Endodermal cell (in vitro differentiated cells): ENCODE measurements at places on chromosomes 5 and 9. TPM values are rescaled to one million over a fixed set of nuclear protein-coding genes. Genes with fewer than 3 reads are reported as not detected.

The SLC6A19 gene
- 0.15 and 0.16 TPM in 2 replicates for total RNA-seq

The CCDC192 gene
- 1.2 to 1.3 TPM (median 1.2 TPM) in 3 replicates for total RNA-seq

The PHF19 gene
- 21.9 TPM in 2 replicates for total RNA-seq

The BARX1 gene
- 10.8 TPM in 1 of 3 replicates, not detected in the others for total RNA-seq

The UGCG gene
- 18.3 and 20.0 TPM in 2 replicates for total RNA-seq

The AP3S1 gene
- total RNA-seq: 51.2 and 59.0 TPM in 2 replicates

The TOMM5 gene
- 110 and 120 TPM in 2 replicates for total RNA-seq

The GOLGA1 gene
- total RNA-seq: 13.2 to 26.8 TPM (median 14.2 TPM) in 3 replicates

The ZNF462 gene
- total RNA-seq: 60.3 to 72.1 TPM (median 68.2 TPM) in 3 replicates

The SPINK7 gene
- not detected in 2 replicates for total RNA-seq

DNA sequence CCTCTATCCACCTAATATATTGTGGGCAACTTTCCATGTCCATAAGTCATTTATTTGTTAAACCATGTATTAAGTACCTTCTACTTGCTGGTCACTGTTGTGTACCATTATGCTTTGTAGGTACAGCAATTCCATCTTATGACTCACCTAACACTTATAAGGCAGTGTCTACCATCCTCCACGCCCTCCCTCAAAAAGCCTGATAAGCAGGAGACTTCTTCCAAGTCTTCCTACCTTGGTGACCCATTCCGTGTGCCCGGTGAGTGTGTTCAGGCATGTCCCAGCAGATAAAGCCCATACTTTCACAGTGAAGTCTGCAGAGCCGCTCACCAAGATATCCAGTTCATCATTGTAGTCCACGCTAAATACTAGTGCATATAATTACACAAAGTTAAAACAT, 17.4 kb downstream of the FBXW2 start:
- no peak for DNase-seq

DNA sequence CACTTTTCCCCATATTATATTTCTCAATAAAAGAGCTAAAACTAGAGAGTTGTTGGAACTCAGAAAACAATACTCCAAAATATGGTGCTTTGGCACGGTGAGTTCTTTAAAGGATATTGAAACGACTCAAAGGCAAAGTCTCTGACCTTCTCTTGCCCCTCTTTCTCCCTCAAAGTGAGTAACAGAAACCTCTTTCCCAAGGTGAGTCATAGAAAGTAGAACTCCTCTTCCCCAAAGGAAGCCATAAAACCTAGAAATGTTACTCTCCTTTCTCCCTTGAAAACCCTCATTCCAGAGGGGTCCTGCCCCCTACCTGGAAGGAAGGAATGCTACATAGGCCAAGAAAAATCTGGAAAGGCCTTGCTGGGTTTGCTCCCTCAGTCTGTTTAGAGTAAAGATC, 47.5 kb downstream of the RAPGEF6 start:
- no peak for DNase-seq

DNA sequence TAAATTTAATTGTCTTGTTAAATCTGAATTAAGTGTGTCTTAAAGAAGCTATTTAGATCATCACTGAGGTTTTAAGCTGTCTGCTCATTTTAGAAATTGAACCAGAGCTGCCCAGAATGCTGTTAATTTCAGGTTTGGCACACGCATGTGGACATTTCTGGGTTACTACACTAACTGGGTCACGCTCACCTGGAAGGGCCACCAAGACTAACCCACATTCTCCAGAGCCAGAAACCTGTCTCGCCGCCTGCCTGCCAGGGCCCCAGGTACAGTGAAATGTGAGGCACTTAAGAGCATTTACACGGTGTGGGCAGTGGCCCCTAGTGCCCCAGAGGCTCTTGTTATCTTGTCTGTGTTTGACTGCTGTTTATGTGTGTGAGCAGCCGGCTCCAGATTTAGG, 46.6 kb downstream of the ATP10B start:
- no peak for DNase-seq

- peak; percentile 73 for DNase-seq
These were observed 1.7 kb downstream of the EPB41L4B start for GRCh38 chr9:109319017-109319625.

GRCh38 chr9:36877239-36877638, 156.8 kb downstream of the PAX5 start:
- DNase-seq: no peak

DNA sequence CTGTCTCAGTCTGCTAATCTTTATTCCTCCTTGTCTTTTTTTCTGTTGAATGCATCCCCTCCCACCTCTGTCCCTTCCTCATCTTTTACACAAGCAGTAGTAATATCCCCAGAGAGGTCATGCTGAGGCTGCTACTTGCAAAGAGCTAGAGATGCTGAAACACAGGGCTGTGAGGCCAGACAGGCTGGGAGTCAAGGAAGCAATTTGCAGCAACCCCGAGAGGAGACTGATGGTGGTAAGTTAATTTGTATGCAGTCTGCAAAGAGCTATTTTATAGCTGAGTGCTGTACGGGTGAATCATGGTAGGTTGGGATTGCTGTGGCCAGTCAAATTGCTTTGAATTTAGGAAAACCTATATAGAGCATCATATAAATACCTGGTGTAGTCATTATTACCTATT, 90.2 kb upstream of the SLC24A2 start:
- no peak for DNase-seq

- no peak for DNase-seq
These were observed 6.9 kb upstream of the UBAP1 start for GRCh38 chr9:34171753-34172535.

DNA sequence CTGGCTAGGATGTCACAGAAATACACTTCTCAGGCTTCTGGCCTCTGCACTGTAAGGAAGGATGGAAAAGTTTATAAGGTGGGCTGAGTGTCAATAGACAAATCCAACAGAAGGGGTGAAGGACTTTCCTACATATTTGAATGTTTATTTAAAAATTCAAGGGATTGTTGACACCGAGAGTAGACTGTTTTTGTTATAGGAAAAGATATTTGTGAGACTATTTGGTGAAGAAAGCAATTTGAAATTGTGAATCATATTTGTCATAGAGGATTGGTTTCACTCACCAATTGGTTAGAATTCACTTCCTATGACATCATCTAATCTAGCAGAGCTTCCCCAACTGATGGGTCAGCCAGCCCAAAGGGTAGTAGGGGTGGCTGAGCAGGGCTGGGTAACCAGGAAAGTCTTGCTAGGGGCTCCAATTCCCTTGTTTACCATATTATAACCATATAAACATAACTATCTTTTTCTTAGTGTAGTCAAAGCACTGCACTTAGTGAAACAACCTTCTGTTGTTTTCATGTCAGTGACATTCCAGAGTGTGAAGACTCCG, 14.9 kb upstream of the MEGF10 start:
- DNase-seq: no peak

DNA sequence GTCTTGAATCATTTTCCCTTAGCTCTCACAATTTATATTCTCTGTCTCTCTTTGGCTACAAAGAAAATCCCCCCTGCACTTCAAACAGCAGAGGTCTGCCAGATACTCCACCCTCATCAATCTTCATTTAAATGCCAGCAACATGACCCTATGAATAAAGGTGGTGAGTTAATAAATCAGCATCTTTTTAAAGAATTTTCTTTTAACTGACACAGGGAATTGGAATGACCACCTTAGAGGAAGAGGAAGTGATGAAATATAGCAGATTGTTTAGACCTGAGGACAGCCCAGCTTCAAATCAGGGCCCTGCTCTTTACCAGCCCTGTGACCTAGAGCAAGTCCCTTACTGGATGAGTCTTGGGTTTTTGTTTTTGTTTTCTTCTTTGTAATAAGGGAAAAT, 223.1 kb upstream of the PAPPA start:
- DNase-seq: no peak

GRCh38 chr9:20023210-20023905, 234.5 kb upstream of the SLC24A2 start:
- DNase-seq: no peak

DNA sequence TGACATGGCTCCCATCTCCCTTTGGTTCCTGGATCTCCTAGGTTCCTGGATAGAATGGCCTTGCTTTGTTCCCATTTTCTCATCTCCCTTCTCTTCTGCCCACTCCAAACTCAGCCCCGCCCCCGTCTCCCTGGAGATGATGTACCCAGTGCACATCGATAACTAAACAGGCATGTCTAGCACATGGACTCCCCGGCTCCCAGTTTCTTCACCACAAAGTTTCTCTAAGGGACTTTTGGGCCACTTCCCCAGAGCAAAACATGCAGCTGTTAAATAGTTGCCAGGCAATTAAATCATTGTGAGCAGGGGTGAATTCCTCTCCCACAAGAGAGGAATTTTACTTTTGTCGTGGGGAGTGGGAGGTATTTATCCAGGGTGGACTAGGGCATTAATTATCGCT, 259.0 kb downstream of the GADD45G start:
- no peak for DNase-seq

- DNase-seq: no peak
These were observed 477.6 kb downstream of the TMEM232 start for GRCh38 chr5:110248921-110249320.

DNA sequence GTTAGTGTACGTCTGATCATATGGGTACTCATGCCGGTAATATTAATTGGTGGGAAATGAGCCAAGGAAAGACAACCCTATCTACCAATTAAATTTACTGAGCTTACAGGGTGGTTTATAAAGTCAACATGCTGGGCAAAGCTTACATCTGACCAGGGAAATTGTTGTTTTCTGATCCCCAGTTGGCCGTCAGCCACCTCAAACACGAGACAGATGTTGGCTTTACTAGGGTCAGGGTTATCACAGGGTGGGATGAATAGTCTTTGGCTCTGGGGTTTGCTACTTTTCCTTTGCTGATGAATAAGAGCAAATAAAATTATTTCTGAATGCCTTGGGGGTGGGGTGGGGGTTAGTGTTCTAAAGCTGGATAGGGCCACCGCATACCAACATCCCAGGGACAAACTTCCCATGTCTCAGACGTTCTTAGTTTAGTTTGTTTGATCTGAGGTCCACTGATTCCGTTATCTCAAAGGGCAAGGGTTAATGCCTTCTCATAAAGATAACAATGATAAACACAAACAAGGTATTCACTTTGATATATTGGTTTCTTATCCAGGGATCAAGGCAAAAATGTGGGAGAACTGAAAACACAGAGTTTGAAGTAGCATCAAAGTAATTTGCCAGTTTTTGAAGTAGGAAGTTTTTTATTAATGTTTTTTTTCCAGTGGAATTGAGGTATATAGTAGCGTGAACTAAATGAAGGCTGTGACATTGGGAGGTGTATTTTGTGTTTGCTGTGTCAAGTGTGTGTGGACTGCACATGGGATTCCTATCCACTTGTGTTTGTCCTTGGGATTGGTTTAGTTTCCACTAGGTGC, 109.1 kb upstream of the RPS23 start:
- no peak for DNase-seq

GRCh38 chr9:86774116-86774515, 173.2 kb downstream of the GAS1 start:
- no peak for DNase-seq

DNA sequence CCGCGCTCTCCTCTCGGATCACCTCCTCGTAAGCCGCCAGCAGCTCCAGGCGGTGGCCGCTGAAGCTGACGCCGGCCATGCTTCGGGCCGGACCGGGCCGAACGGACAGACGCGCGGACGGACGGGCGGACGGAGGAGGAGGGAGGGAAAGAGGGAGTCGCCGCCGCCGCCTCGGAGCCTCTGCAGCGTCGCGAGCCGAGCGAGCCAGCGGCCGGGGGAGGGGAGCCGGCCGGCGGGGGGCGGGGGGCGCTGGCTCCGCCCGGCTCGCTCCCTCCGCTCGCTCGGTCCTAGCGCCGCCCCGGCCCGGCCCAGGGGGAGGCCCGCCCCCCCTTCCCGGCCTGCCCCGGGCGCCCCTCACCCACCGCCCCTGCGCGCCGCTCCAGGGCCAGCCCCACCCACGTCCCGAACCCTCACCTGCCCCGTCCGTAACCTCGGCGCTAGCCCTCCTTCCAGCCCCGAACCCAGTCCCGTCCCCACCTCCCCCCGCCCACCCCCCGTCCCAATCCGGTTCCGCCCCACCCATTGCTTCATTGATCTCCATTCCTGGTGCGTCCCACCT, at the start of gene DBN1:
Gene DBN1 (minus strand): TSS at position 192 of the 559 bp plus-strand sequence. CDS start 113 bp downstream, at position 79.
- peak; percentile 84 for DNase-seq

GRCh38 chr9:125189011-125189360, 617 bp downstream of the PPP6C start:
- peak; percentile 73 for DNase-seq

DNA sequence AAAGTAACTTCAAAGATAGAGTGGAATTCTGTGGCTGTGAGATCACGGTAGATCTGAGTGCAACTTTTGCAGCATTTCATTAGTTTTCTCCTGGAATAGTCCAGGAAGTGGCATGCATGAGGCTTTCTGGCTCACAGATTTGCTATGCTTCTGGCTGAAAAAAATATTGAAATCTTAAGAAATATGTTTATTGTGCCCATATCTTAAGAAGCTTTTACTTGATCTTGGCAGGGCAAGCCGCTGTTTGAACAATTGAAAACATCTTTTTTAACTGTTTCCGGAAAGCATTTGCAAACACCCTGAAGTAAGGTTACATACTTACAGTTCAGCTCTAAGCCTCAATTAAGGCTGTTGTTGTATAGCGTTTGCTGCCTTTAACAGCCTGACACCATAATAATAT, 135.7 kb upstream of the GDNF start:
- no peak for DNase-seq

DNA sequence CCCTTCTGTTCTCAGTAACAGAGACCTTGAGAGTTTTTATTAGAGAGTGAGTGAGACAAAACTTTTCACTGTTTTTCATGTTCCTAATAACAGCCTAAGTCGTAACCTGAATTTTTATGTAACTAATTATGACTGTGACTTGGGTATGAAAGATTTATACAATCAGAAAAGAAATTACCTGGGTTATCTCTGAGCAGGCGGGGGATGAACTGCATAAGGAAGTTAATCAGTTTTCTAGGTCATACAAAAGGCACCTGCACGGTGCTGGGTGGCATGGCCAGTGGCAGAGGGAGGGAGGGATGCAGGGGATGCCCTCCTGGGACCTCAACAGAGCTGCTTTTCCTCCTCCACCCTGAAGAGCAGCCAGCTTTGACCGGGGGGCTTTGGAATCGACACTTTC, 219.8 kb downstream of the HSPA4 start:
- no peak for DNase-seq

- no peak for DNase-seq
These were observed 247.7 kb downstream of the PJA2 start for GRCh38 chr5:109161914-109162683.

DNA sequence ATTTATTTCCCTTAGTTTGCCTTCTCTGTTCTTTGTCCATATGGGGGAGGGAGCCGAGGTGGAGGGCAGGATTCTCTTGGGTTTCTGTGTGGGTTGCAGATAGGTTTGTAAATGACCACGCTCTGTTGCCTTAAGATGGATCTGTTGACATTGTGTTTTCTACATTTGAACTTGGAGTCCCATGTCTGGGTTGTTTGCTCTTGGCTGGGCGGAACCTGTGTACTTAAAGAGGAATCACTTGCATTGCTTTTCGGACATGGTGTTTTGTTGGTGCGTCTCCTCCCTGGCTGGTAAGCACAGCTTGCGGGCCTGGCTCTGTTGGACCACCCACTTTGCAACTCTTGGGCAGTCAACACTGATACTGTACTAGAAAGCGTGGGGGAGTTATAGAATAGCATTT, 45.9 kb downstream of the EHMT1 start:
- DNase-seq: no peak
